Stimulated activated CD8-positive, alpha-beta memory T cell treated with anti-CD3 and anti-CD28 coated beads, Interleukin-15, amount 100 ng/mL, for 24 hours (primary cell): ENCODE measurements at places on chromosomes 2 and 18.

DNA sequence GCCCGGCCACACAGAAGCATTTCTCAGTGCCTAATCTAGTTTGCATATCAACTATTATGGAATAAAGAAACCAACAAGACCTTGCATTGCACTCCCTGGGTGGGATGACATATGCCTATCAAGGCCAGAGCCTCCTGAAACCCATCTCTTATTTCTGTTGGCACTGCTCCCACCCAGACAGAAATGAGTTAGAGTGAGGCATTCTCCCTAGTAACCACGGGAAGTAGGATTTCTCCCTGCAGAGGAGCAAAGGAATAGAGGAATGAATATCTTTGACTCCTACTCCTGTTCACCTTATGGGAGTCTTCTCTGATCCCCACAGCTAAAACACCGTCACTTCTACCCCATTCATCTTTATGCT is 24.2 kb upstream of the SCYGR1 start:
- DNase-seq, result no peak

GRCh38 chr2:45439788-45440773 is 171.0 kb downstream of the SRBD1 start:
- no peak for DNase-seq

GRCh38 chr2:47653902-47654789 is 128.8 kb upstream of the MSH6 start:
- no peak for DNase-seq

- DNase-seq, result no peak
Measured at GRCh38 chr18:68394705-68395104, 320.2 kb downstream of the TMX3 start.

- DNase-seq, result no peak
Measured at GRCh38 chr2:42834161-42834560, 41.8 kb upstream of the HAAO start.

DNA sequence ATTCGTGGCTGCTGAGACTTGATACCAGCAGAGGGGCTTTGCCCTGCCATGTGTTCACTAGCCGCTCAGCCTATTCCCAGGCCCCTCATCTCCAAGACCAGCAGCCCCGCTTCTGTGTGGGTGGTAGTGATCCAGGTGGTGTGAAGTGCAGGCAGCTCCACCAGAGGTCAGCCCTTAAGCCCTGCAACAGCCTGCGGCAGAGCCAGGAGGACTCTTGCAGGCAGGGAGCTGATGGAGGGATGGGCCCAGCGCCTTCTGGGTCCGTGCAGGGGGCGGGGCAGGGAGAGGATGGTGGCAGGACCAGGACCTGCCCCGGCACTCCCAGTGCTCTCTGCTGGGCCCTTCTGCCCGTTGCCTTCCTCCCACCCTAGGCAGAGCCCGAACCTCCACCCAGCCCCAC is 162.0 kb downstream of the SH3BP4 start:
- no peak for DNase-seq
